ENCODE measurements at places on chromosomes 5 and 9.
A peak's percentile ranks its signal among the peaks of the same experiment; 100 is the strongest.

DNA sequence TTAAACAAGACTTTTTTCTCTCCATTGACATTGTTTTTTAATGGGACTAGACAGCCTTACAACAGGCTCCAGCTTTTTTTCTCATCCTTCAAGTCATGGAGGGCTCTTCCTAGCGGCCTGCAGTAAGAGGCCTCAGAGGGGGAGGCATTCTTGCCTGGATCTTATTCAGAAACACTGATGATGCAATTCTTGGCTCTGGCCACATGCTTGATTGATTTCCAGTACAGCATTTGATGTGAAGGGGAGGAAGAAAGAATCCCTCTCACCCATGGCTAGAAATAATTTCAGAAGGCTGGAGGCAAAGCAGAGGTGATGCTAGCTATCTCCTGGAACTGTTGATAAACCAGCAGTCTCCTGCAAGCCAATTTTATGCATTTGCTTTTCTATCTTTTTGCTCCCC lies 324.8 kb downstream of the PRELID2 start:
- DNase-seq: no peak

DNA sequence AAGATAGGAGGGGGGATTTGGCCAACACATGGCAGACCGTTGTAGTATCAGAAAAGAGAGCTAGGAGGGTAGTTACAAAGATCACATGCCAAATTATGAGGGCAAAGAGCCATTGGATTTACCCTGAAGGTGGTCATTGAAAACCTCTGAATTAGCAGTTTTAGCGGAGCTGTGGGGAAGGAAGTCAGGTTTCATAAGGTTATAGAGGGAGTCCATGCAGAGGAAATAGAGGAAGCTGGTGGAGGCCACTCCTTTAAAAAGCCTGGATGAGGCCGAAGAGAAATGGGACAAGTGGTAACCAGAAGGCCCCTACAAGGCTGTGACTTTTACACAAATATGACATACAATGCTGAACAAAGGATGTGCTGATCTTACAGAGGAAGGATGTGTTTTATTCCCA lies 13.2 kb downstream of the DOCK8 start:
- no peak for DNase-seq

DNA sequence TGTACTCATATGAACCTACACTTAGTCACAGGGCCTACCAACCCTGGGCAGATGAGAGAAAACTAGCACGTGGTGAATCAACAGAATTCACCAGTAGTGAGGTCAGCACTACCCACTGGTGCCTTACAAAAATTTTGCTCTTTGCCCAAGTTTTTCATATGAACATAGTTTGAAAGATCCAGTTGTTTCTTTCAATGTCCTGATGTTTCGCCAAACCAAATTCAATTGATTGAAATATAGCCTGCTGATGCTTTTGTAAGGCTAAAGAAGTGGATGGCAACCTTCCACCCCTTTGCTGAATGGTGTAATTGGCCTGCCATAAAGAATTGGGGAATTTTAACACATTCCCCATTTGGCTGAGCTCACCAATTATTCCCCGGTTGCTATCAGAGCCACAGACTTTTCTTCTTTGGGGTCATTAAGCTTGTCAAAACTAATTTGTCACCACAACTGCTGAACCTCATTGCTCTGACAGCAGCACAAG lies 339.2 kb downstream of the GLIS3 start:
- DNase-seq: no peak

DNA sequence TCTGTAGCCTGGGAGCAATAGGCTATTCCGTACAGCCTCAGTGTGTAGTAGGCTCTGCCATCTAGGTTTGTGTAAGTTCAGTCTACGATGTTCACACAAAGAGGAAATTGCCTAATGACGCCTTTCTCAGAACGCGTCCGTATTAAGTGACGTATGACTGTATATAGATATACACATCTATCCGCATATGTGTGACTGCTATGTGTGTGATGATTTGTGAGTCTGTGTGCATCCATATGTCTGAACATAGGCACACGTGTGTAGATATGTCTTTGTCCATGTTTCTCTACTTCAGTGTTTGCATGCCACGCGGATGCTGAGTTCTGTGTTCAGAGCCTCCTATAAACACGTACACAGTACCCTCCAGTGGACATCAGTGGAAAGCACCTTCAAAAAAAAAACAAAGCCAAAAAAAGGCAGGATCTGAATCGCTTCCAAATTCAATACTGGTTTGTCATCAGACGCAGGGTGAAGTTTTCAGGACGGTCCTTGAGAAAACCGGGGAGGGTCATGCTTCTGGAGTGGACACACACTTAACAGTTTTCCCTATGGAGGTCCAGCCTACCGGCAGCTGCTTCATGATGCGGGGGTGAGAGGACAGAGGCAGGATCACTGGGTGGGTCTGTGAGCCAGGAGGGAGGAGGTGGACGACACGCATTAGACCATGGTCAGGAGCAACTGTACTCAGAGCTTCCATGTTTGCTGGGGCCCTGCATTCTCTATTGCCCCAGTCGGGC lies 29.5 kb upstream of the ALDH1B1 start:
- DNase-seq: peak; percentile 26

DNA sequence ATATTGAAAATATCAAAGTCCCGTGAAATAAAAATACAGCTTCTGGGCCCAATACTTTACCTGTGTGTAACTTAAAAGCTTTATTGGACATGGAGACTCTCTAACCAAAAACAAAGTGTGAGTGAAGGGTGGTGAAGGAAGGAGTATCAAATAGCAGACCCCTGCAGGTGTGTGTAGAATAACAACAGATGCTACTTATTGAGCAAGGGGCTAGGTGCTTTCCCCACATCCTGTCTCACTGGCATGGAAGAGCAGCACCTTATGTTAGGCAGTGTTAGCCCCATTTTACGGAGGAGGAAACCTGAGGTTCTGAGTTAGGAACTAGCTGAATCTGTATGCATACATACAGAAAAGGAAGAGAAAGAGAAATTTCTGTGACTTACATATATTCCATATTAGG lies 21.8 kb downstream of the SLIT3 start:
- no peak for DNase-seq

DNA sequence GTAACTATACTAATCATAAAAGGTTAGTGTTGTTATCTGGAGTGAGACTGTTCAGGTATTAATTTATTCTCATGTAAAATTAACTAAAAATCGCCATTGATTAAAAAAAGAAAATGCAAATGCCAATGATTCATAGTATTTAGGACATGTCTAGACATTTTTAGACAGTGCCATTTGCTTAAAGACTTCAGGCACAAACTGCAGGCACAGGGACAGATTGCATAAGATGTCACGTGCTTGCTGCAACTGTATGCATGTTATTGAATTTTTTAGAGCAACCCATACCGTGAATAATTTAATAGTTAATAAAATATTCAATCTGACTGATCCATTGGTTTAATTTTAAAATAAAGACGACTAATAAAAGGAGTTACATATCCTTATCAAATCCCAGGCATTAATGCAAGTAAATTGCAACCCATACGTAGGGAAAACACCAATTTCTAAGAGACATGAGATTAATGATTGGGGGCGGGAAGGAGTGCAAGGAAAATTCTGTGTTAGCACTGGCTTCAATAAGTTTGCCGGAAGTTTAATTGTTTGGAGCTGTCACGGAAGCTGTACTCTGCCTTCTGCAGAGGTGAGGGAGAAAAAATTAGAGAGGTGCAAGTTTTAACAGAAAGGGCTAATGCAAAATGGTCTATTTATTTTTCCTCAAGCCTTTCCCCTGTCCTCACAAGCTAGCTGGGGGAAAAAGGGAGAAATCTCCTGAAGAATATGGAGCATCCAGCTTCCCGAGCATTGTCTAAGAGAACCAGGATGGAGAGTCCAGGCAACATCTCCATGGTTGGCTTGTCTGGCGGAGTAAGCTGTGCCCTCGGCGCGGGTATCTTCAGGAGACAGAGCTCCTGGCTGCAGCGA lies 2.9 kb downstream of the EDIL3 start:
- DNase-seq: no peak

GRCh38 chr5:5544094-5544663 lies 121.7 kb downstream of the ICE1 start:
- no peak for DNase-seq

GRCh38 chr9:125754096-125754495 lies 6.9 kb downstream of the PBX3 start:
- no peak for DNase-seq

GRCh38 chr5:10376544-10376943 lies 23.0 kb downstream of the MARCHF6 start:
- DNase-seq: no peak

GRCh38 chr5:172722327-172722815 lies 48.6 kb downstream of the DUSP1 start:
- no peak for DNase-seq

- DNase-seq: no peak
Observed at GRCh38 chr9:88742483-88742882, 207.5 kb downstream of the NXNL2 start.

GRCh38 chr9:72315510-72316311 lies 49.3 kb downstream of the ZFAND5 start:
- DNase-seq: no peak

- peak; percentile 16 for DNase-seq
Observed at GRCh38 chr9:135960411-135961276, 529 bp downstream of the UBAC1 start.

GRCh38 chr5:72007336-72008111 lies 99.8 kb upstream of the MAP1B start:
- DNase-seq: no peak

- no peak for DNase-seq
Observed at GRCh38 chr5:145982572-145983318, 46.4 kb downstream of the SH3RF2 start.

GRCh38 chr5:158534203-158534602 lies 565.5 kb downstream of the EBF1 start:
- no peak for DNase-seq

GRCh38 chr5:177500685-177501522 lies 3.5 kb upstream of the PDLIM7 start:
- peak; percentile 93 for DNase-seq

DNA sequence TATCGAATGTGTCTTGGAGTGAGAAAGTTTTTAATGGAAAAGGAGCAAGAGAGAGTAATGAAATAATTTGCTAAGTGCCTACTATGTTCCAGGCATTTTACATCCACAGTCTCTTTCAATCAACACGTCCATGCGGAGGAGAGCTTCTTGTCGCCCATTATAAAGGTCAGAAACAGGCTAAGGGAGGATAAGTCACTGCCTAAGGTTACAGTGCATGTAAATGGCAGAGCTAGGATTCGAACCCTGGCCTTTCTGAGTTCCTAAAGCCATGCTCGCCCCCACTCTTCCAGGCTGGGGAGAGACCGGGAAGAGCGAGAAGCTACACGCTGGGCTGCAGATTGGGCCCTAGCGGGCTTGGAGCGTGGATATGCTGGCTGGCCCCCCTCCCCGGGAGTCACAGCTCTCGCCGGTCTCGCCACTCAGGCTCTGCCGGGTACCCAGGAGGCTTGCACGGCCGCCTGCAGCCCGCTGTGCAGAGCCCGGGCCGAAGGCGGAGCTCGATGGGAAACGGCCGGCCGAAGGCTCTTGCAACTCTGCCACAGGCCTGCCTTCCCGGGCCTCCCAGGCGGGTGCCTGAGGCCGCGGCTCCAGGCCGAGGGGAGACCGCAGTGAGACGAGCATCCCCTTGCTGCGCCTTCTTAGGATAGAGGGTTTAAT lies 775 bp upstream of the LHX2 start:
- DNase-seq: no peak

DNA sequence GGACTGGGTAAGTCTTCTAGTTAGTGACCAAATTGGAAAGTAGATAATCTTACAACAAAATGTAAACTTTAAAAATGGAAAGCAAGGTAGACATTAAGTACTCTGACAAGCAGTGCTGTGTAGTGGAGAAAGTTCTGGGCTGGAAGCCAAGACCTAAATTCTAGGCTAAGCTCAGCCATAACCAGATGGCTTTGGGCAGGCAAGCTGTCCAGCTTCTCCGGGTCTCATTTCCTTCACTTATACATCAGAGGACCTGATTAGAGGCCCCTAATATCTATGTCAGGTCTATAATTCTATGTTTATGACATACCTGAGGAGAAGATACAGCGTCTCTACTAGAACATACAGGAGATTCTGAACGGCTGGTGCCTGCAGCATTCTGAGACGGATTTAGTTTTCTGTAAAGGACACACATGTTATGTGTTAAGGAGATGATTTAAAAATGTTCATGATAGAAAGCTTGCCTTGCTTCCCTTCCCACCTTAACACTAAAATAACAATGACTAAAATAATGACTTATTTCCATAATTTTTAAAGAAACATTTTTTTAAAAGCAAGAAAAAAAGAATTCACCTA lies 61.2 kb downstream of the ELL2 start:
- no peak for DNase-seq

- no peak for DNase-seq
Observed at GRCh38 chr5:132049093-132049492, 11.4 kb upstream of the IL3 start.

- DNase-seq: no peak
Observed at GRCh38 chr5:7706256-7706655, 144.7 kb downstream of the CFAP90 start.

DNA sequence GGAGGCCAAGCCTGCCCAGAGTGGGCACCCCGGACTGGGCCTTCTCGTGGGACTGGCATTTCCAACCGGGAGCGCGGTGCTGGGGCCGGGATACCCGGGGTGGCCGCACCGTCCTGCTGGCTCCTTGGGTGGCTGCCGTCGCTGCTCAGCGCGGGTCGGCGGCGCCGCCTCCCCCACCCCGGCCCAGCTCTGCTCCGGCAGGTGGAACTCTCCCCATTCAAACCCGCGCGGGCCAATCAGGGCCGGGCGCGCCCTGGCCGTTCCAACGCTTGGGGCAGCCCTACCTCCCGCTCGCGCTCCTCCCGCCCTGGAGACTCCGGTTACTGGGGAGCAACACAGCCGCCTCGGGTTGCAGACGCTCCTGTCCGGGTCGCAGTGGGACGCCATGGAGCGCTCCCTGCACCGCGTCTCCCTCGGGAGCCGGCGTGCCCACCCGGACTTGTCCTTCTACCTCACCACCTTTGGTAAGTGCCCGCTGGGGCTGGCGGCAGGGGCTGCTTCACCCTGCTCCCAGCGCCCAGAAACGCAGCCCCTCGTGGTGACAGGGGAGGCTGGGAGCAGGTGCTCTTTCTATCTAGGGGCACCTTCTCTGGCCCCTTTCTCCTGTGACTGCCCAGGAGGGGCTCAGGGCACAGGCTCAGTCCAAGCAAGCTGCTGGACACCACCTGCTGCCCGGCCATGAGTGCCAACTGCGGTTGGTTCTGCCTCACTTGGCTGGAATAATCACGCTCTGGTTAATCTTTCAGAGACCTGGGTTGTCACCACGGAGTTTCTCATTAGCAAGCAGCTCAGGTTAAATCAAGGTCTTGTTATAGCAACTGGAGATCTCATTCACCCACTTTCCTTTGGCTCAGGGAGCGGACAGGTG lies at the start of gene RGS3:
Gene RGS3, plus strand, starts transcription at position 310 of the 868 bp plus-strand sequence. Its CDS starts 76 bp downstream, at position 386.
- no peak for DNase-seq

GRCh38 chr5:79133657-79134451 lies 22.2 kb downstream of the BHMT start:
- DNase-seq: peak; percentile 79

DNA sequence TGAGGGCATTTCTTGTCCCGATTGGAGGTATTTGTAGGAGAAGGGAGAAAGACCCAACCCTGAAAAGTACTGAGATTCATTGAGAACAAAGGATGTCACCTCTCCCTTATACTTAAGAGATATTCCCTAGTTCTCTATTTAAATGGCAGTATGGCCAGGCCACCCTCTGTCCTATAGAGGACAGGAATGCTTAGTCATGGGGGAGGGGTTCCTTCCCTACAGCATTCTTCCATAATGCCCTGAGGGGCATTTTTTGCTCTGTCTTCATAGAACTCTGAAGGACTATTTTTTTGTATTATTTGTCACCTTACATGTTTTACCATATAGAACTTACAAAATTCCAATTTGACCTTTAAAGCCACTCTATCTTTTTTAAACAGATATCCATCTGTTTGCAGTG lies 176.3 kb downstream of the TMEM161B start:
- DNase-seq: no peak

All from stimulated activated CD4-positive, alpha-beta T cell treated with anti-CD3 and anti-CD28 coated beads, Interleukin-15, amount 100 ng/mL, for 24 hours (primary cell).